NCI-H446 (cell line): ENCODE measurements at places on chromosomes 12 and 14.

DNA sequence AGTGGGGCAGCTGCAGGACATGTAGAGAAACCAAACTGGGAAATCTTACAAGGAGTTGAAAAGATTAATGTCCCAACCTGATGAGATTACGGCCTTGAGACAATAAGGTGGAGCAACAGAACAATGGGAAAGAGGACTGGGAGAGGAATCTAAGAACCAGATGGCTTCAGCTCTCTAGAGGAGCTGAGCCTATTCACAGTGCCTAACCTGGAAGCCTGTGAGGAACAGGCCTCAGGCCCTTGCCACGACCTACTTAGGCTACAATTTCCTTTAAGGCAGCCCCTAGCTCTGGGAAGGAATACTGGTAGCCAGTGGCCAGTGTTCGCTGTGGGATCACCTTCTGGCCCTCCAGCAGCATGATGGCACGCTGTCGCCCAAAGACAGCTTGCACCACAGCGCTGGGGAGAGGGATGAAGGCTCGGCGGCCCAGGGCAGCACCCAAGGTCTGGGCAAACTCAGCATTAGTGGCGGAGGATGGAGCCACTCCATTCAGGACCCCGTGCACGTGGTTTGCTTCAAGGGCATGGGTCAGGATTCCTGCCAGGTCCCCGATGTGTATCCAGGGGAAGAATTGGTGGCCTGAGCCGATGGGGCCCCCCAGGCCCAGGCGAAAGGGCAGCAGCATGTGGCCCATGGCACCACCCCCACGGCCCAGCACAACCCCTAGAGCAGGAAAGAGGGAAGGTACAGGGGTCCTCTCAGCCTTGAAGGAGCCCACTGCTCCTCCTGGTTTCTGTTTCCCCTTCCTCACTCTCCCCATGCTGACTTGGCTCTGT, 2.6 kb downstream of the SDR39U1 start:
- no peak for DNase-seq

- DNase-seq, result no peak
These were observed 427.6 kb downstream of the ZFP36L1 start for GRCh38 chr14:68365228-68365627.

- no peak for DNase-seq
These were observed 16.4 kb upstream of the SAMD4A start for GRCh38 chr14:54550514-54550913.

DNA sequence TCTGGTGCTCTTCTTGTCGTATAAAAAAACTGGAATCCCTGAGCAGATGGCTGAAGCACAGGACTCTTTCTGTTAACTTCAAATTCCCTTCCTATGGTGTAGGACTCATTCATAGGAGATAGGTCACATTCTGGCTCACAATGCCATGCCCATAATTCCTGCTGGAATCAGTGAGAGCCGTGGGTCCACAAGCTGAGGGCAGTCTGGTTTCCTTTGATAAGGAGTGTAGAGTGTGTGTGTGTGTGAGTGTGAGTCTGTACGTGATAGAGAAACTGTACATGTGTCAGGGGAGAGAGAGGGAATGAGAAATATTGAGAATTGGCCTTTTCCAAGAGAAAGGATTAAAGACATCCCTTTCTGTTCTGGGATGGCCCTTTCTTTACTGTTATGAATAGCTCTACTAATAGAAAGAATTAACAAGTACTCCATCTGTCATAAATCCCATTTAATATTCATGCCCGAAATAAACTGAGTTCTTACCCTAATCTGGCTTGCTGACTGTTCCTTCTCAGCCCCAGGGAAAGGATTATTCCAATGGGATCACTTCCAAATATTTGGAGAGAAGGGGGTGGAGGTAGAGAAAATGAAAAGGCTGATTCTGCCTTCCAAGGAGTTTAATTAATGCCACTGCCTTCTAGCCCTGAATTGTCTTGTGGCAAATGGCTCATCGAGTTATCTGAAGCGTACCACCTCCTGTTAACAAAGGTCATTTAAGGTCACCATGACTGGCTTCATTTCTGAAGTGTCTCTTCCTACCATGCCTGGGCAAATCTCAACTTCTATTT, 79.0 kb downstream of the TMX1 start:
- peak; percentile 85 for DNase-seq

DNA sequence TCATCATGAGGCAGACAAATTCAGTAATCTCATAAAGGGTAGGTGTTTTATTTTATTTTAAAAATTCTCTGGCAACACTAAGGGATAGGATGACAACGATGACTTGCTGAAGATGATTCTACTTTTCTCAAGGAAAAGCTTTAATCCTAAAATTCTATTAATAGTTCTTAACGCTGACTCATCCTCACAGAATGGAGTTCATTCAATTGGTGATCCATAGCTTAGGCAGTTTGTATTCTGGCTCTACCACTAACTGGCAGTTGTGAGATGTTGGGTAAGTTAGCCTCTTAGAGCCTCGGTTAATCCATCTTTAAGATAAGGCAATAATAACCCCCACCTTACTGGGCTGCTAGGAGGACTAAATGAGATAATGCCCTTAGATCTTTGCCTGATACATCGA, 116.3 kb downstream of the RTN1 start:
- DNase-seq, result no peak

- no peak for DNase-seq
These were observed 67.6 kb downstream of the PLEKHA5 start for GRCh38 chr12:19196959-19197630.

GRCh38 chr12:132618683-132619043, at the start of gene P2RX2:
P2RX2 (plus strand) TSS chr12:132618776; CDS start chr12:132618817, 41 bp downstream.
- no peak for DNase-seq

- peak; percentile 86 for DNase-seq
These were observed 57.4 kb downstream of the RPH3A start for GRCh38 chr12:112848972-112849371.

GRCh38 chr12:79927772-79928474, 7.0 kb downstream of the PPP1R12A start:
- no peak for DNase-seq

DNA sequence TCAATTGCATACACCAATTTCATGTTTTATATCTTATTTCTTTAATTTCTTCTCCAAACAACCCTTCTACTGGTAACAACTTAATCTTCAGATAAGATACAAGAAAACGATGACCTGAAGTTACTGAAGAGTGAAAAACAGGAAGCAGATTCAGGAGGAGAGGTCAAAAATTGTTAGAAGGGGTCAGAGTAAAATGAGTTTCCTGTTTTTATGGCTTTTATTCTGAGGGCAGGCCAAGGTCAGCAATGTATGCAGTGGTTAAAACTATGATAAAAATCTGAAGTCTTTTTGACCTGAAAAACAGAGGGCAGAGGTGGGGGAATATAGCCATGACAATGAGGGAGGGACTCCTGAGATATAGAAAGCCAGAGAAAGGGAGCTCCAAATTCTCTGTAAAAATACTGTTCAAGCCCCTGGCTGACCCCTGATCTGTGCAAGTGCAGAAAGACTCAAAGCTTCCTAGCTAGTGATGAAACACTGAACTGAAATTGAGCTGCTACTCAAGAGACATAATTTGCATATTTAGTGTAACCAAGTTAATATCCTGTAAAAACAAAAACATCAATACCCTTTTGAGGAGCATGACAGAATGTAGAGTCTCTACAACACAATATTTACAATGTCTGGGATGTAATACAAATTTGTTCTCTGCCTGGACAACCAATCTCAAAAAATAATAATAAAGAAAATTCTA, 514.3 kb upstream of the SEL1L start:
- no peak for DNase-seq

DNA sequence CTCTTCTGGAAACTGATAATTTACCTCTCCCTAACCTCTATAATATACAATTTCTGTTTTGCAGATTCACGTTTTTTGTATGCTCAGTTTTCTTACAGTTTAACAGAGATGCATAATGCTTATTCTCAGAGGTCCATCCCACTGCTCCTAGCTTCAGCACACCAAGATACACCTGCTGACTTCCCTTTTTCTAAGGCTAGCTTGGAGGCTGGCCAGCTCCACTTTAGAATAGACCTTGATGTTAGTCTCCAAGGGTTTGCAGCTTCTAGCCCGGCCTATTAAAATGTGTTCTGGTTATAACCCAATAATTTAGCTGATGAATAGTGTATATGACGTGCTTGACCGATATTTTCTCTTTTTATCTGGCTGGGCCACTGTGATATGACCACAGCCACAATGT, 261.2 kb downstream of the EGLN3 start:
- no peak for DNase-seq

GRCh38 chr14:93262446-93262845, 55.4 kb downstream of the UBR7 start:
- DNase-seq, result no peak

DNA sequence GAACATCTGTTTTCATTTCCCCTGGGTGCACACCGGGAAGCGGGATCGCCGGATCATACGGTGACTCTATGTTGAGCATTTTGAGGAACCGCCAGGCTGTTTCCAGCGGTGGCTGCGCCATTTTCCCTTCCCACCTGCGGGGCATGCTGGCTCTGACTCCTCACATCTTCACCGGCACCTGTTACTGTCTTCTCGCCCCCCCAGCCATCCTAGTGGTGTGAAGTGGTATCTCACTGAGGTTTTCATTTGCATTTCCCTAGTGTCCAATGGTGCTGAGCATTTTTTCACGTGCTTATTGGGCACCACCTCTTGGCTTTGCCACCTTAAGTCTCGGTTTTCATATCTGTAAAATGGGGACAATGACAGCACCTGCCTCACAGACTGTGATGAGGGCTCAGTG, 44.1 kb upstream of the EML1 start:
- no peak for DNase-seq

DNA sequence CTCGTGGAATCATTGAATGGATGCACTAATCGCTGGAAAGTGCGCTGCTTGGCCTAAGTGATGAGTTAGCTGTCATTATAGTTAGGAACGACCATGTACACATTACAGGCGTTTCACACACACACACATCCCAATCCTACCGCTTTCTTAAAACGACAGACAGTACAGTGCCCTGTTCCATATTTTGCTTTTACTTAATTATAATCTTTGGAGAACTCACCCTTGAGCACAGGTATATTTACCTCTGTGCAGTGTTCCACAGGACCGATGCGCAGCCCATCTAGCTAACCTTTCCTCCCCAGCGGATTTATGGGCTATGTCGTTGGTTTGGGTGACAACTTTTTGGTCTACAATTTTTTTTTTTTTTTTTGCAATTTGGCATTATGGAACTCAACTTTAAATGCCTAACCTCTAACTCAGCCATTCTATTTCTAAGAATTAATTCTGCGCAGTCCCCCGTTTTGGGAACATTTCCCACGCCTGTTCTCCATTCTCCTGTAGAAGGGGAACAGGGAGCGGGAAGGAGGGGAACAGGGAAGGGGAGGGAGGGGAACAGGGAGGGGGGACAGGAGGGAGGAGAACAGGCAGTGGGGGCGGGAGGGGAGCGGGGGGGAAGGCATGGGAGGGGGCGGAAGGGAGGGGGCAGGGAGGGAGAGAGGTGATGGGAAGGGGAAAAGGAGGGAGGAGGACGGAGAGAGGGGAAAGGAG, 663 bp upstream of the ULK1 start:
- DNase-seq, result no peak

DNA sequence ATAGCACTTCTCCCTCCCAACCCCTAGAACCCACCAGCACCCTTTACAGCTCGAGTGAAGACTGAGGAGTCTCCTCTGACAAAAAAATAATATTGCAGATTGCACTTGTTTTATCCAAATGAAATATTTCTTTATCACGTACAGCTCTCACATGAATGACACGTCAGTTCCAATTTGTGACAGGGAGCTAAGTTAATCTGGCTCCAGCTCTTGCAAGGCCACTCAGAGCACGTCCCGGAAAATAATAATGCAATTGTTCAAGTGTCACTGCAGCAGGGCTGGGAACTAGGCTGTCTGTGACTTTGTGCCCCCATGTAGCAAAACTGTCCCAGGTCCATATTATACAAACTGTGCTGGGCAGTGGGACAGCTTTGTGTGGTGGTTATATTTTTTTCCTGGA, 539.6 kb downstream of the VRK1 start:
- DNase-seq, result no peak

GRCh38 chr12:11968048-11968383, 102.7 kb upstream of the BCL2L14 start:
- no peak for DNase-seq

GRCh38 chr12:92468358-92469020, 234.3 kb upstream of the PLEKHG7 start:
- no peak for DNase-seq

DNA sequence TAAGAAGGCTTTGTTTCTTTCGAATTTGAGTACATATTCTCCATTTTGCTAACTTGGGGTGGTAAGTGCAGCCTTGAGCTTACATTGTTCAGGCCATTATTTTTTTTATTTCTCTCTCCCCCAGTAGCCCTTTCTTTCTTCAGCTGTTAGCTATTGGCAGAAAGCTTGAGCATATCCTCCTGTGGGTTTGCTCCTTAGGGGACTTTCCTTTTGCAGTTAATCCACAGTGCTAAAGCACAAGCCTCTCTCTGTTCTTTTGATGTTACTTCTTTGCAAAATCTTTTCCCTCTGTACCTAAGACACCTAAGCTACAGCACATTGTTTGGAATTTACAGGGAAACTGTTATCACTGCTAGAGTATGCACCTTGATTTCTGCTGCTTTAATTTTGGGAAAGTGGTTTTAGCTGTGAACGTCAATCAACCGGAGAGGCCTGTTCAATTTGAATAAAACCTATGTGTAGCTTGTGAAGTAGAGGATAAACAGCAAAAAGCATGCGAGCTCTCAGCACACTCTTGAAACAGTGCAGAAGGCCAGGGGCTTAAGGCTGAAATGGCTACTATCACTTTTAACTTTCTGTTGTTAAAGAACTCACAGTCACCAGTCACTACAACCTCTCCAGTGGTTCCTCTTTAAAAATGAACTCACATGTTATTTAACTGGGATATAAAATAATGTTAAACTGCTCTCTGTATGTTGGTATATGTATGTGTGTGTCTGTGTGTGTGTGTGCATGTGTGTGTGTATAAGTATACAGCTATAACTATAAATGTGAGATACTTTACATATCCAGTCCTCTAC, 139.2 kb downstream of the PDZRN4 start:
- DNase-seq, result no peak

DNA sequence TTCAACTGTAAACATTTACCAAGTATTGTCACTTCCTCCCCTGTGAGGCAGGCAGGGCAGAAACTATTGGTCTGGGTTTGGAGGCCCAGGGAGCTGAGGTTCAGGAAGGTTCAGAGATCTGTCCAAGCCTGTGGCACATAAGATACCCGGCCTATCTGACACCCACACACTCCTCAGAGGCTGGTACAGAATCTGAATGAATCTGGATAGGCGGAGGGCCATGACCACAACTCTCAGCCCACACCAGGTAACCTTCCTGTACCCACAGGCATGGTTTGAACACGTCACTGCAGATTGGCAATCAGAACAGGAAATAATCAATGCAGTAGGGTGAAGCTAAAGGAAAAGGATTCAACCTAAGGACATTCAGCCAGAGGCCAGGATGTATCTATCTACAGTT, 92.8 kb upstream of the TMCC3 start:
- DNase-seq, result no peak

DNA sequence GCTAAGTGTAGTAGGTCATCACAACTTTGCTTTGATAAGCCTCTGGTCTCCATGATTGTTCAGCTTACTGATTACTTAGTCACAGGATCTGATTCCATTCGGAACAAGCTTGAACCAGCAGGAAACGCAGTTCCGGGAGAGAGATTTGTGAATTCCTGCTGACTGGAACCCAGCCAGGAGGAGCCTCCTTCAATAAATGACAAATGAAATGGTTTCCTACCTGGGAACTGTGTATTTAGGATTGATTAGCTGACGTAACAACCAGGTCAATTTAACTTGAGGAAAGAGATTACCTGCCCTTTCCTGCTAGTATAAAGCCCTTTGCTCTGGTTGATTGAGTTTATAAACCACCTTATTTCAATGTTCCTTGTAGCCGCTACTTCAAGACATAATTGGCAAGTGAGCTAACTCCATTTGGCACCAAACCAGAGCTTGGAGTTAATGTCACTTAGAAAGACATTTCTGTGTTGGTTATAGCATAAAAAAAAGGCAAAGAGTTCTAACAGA, 35.1 kb upstream of the KCNH3 start:
- no peak for DNase-seq
